Thyroid gland (tissue), 4 donors: ENCODE measurements at places on chromosomes 1 and 21. TPM values are rescaled to one million over a fixed set of nuclear protein-coding genes. Genes with fewer than 3 reads are reported as not detected.

- DNase-seq, result no peak
Measured at GRCh38 chr21:28961927-28962326, 30.8 kb downstream of the LTN1 start.

GRCh38 chr1:70874063-70874462 is 173.6 kb downstream of the PTGER3 start:
- DNase-seq, result no peak

GRCh38 chr1:13908128-13908527 is 208.1 kb downstream of the PRDM2 start:
- DNase-seq, result no peak

DNA sequence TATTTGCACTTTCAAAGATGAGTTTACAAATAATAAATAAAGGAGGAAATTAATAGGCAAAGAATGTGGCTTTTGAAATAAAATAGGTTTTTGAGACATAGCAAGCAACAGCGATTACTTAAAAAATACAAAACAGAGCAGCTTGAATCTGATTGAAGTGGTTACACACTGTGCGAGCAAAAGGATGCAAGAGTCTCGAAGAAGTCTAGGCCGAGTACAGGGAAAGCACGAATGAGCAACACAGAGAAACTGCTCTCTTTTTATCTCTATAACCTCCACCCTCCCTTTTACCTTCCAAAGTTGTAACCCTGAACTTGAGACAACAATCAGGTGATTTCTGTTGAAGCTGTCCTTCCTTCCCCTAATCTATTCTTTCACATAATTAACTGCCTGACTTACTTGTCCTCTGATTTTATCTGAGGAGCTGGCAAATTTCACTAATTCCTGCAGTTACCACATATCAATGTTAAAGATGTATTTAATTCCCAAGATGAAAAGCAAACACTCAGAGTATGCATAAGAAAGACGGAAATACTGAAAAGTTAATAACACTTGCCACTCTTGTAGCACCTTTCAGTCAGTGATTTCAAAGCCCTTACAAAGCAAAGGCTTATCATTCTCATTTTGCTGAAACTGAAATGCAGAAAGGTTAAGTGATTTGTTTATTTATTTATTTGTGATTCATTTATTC is 1030.1 kb downstream of the ADGRL2 start:
- DNase-seq, result no peak

The PROX1 gene
- 36.9 TPM for total RNA-seq

The CRB1 gene
- 0.22 TPM for total RNA-seq
